Progenitor cell of endocrine pancreas (in vitro differentiated cells): ENCODE measurements at places on chromosomes 16 and 17. TPM values are rescaled to one million over a fixed set of nuclear protein-coding genes. Genes with fewer than 3 reads are reported as not detected.
A peak's percentile ranks its signal among the peaks of the same experiment; 100 is the strongest.

DNA sequence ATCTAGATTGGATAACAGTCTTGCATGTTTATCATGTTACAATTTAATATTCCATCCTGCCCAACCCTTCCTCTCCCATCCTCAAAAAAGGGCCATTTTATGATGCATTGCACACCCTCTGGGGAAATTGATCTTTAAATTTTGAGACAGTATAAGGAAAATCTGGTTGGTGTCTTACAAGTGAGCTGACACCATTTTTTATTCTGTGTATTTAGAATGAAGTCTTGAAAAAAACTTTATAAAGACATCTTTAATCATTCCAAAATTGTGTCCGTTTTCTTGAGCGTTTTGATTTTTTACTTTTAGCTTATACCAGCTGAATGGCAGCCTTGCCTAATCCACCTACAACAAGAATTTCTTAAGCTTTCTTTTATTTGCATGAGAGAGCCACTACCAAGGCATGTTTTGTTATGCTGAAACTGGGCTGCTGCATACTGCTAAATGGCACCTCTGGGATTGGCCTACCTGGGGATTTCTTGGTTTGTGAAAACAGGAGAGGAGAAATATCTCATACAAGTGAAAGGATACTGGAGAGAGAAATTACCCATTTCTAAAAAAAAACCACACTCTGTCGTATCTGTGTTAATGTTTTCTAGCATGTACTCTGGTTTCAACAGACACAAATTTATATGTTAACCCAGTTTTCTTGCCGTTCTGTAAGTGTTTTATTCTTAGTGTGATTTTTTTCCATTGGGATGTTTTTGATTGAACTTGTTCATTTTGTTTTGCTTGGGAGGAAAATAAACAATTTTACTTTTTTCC, 52.2 kb downstream of the TUBD1 start:
- peak overlapping the region; percentile 100 for H3K27ac ChIP-seq
- H3K4me3 ChIP-seq, result peak overlapping the region; percentile 96
- peaks cover 40% of the 10 kb centered on the region for H3K4me1 ChIP-seq
- H3K27me3 ChIP-seq, result no peaks in the 10 kb centered on the region

GRCh38 chr17:79532107-79532790, 78.6 kb downstream of the RBFOX3 start:
- H3K27ac ChIP-seq, result no peak overlapping the region
- peaks cover 1% of the 10 kb centered on the region for H3K4me1 ChIP-seq
- DNase-seq, result no peak

The PPP1R27 gene
- total RNA-seq, result not detected in 2 replicates

- H3K4me1 ChIP-seq, result peaks cover 12% of the 10 kb centered on the region
- peak overlapping the region; percentile 96 for H3K27ac ChIP-seq
- no peak for DNase-seq
- peaks cover 62% of the 10 kb centered on the region for H3K36me3 ChIP-seq
- H3K27me3 ChIP-seq, result no peaks in the 10 kb centered on the region
Observed at GRCh38 chr16:3401719-3402397, 843 bp downstream of the ZNF174 start.

DNA sequence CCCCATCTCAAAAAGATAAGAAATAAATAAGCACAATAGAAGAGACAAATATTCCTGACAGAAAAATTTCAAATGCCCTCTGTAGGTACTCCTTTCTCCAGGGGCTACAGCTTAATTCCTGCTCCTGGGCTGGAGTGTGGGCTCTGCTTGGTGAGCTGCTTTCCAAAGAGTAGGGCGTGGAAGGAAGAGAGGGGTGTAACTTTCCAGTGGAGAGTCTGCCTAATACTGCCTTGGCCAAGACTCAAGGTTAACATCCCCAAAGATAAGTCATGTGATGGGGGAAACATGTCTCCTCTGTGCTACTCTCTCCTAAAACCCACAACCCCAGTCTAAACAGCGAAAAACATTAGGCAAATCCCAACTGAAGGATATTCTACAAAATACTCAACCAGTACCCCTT, 42.7 kb downstream of the TMC5 start:
- no peak overlapping the region for H3K27ac ChIP-seq
- H3K36me3 ChIP-seq, result peaks cover 12% of the 10 kb centered on the region
- DNase-seq, result no peak

The TEX14 gene
- 0.11 and 0.22 TPM in 2 replicates for total RNA-seq

The MARVELD3 gene
- 32.3 and 33.7 TPM in 2 replicates for total RNA-seq

The MYH3 gene
- total RNA-seq, result 4.4 and 5.6 TPM in 2 replicates

DNA sequence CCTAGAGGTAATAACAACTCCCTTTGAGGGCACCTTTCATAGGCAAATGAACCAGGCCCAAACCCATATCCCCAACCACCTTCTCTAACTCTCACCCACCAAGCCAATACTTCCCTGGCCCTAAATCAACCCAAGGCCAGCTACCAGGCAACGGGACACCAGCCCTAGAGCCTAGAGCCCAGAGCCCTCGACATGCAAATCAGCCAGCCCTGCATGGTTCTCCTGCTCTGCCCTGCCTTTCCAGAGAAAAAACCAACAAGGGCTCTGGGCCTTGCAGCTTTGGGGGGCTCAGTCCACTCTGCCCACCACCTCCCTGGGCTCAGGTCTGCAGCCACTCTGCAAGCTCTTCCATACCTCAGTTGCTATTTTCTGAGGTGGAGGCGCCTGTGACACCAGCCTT, 55.0 kb downstream of the PITPNM3 start:
- peaks cover 23% of the 10 kb centered on the region for H3K27me3 ChIP-seq
- no peak overlapping the region for H3K4me3 ChIP-seq
- no peaks in the 10 kb centered on the region for H3K4me1 ChIP-seq
- no peak overlapping the region for H3K27ac ChIP-seq
- DNase-seq, result no peak

DNA sequence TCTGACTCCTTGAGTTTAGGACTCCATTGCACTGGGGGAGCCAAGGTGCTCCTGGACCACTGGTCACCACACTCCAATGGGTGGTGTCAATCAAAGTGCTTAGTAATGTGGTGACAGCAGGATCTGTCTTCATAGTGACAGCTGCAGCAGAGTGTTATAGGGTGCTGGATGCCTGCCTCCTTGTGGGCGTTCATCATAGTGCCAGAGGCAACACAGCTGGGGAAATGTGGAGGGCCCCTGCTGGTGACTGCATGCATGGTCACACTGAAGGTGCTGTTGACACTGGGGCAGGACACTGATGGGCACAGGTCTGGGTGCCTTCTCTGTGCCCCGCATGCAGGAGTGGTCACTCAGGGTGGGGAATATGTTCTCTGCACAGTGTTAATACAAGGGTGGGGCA, 177.5 kb upstream of the CDH8 start:
- no peaks in the 10 kb centered on the region for H3K4me1 ChIP-seq
- H3K27ac ChIP-seq, result no peak overlapping the region
- peaks cover 7% of the 10 kb centered on the region for H3K27me3 ChIP-seq

The PYY gene
- total RNA-seq, result 0.84 and 1.1 TPM in 2 replicates

GRCh38 chr17:45155029-45155428, 6.6 kb upstream of the HEXIM2 start:
- no peak for DNase-seq
- no peak overlapping the region for H3K27ac ChIP-seq
- no peaks in the 10 kb centered on the region for H3K27me3 ChIP-seq

The MGRN1 gene
- 104 and 105 TPM in 2 replicates for total RNA-seq

GRCh38 chr17:55825213-55825612, 74.4 kb downstream of the PCTP start:
- no peak for DNase-seq
- peaks cover 4% of the 10 kb centered on the region for H3K4me1 ChIP-seq
- no peak overlapping the region for H3K4me3 ChIP-seq
- no peaks in the 10 kb centered on the region for H3K27me3 ChIP-seq
- no peak overlapping the region for H3K27ac ChIP-seq

DNA sequence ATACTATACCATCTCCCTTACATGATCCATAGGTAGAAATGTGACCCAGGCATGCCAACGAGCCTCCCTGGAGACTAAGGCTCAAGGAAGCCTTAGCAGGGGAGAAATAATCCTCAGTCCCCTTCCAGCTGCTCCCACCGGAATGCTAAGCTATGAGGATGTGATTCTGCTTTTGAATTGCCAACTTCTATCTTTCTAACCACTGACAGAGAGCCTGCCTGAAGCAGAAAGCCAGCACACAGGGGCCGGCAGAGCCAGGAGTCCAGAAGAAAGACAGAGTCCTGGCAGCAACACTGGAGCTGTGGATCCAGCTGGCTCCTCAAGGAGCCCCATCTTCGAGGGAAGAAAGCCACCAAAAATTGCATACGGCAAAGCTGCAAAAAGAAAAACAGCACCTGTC, 579.6 kb upstream of the CDH5 start:
- no peak overlapping the region for H3K27ac ChIP-seq
- peaks cover 9% of the 10 kb centered on the region for H3K27me3 ChIP-seq
- no peaks in the 10 kb centered on the region for H3K36me3 ChIP-seq
- no peak overlapping the region for H3K4me3 ChIP-seq
- DNase-seq, result no peak

DNA sequence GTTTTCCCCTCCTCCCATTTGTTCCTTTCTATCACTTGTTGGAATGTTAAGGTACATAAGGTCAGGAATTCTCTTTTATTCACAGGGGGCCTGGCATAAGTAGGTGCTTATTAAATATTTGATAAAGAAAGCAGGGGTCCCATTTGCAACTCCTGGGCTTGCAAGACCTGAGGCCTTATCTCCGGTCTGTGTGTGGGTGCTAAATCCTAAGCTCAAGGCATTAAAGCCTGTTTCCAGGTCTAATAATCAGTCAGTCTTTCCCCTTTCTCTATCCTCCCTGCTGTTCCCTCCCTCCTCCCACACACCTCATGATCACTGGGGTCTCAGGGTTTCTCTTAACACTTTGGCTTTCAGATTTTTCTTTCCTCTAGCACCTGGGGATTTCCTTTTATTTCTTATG, 17.1 kb downstream of the NTN1 start:
- H3K4me1 ChIP-seq, result no peaks in the 10 kb centered on the region
- no peak for DNase-seq
- peaks cover 7% of the 10 kb centered on the region for H3K27me3 ChIP-seq
- no peak overlapping the region for H3K27ac ChIP-seq
- no peak overlapping the region for H3K4me3 ChIP-seq

DNA sequence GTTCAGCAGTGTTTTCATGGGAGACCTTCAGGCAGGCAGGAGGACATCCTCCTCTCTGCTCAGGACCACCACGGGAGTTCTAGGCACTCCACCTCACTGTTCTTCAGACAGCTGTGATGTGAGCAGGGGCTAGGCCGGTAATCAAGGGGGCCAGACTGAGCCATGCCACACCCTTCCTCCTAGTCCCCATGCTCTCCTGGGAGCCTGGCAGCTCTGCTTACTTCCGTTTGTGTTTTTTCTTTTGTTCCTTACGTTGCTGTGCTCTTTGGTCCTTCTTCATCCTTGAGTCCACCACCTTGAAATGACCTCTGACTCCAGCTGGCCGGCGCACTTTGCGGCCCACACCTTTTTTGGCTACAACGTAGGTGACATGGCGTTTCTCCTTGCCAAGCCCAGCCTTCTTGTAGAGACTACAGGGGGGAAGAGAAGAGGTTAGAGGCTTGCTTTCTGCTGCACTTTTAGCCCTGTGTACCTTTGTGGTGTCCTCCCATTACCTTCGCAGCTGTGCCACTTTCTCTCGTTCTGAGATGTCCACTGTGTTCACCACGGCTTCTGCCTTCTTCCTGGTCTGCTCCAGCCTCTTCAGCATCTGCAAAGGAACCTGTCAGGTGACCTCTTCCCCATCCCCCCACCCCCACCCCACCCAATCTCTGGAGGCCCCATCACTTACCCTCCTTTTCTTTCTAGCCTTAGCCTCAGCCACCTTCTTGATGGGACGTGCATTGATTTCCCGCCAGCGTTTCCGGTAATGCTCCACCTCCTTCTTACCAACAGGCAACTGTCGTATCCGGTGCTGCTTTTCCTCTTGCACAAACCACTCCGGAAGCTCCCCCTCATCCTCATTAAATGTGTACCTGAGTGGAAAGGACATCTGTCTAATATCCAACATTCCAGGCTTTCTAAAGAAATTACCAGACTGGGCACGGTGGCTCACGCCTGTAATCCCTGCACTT, 7.4 kb upstream of the PSMC5 start:
- peaks cover 39% of the 10 kb centered on the region for H3K36me3 ChIP-seq
- no peak for DNase-seq
- peaks cover 7% of the 10 kb centered on the region for H3K4me1 ChIP-seq
- H3K4me3 ChIP-seq, result no peak overlapping the region

DNA sequence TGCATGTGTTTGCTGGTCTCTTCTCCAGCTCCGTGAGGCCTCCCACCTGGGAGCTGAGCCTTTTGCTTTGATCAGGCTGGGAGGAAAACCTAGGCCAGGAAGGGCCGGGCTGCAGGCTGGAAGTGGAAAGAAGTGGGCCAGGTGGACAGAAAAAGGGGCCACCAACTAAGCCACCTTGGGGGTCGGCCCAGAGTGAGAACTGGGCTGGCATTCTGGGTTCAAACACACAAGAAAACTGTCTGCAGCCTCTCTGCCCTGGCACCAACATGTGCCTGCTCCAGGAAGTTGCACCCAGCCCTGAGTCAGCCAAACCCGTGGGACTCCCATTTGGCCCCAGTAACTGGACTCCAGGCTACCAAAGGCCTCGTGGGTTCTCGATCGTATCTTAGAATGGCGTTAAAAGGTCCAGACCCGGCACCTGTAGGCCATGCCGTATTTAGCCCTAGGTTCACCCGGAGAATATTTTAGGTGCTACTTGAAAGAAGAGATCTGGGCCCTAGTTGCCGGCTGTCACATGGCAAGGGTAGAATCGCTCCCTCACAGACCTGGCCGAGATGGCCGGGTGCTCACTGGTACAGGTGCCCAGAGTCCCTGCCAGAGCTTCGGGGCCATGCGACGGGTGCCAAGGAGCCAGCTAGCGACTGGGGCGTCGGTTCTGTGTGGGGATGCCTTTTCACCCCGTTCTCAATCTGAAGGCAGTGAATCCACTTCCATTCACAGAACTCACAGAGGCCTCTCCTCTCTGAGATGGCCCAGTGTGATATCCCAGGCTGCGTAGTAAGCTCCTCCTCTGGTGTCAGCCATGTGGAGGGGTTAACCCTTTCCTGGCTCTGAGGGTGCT, 236.6 kb downstream of the MRTFB start:
- peaks cover 45% of the 10 kb centered on the region for H3K27me3 ChIP-seq
- H3K27ac ChIP-seq, result no peak overlapping the region
- H3K4me3 ChIP-seq, result no peak overlapping the region
- no peaks in the 10 kb centered on the region for H3K36me3 ChIP-seq
- peaks cover 45% of the 10 kb centered on the region for H3K4me1 ChIP-seq

DNA sequence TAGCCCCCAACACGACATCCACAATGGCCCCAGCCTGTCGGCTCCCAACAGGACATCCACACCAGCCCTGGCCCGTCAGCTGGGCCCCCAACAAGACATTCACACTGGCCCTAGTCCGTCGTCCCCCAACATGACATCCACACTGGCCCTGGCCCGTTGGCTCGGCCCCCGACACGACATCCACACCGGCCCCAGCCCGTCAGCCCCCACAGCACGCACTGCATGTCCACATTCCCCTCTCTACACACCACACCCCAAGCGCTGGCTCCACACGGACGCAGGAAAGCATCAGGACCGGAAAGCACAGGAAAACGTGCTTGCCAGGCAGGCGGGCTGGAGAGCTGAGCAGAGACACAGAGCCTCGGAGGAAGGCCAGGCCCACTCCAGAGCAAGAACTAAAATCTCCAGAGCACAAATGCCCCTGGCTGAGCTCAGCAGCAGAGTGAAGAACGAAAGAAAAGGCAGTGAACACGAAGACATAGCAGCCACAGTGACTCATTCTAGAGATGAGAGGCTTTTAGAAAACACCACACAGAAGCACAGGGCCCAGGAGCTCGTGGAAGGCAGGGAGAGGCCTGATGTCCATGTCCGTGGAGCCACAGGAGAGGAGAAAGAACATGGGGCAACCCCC, 50.6 kb downstream of the LMF1 start:
- H3K27ac ChIP-seq, result peak overlapping the region; percentile 62
- no peak overlapping the region for H3K4me3 ChIP-seq

- no peaks in the 10 kb centered on the region for H3K36me3 ChIP-seq
- H3K4me3 ChIP-seq, result no peak overlapping the region
- H3K27me3 ChIP-seq, result peaks cover 20% of the 10 kb centered on the region
- no peak for DNase-seq
- H3K4me1 ChIP-seq, result peaks cover 13% of the 10 kb centered on the region
- no peak overlapping the region for H3K27ac ChIP-seq
Observed at GRCh38 chr17:81027591-81028505, 7.1 kb upstream of the BAIAP2 start.
